ENCODE measurements at places on chromosomes 11 and 22.

DNA sequence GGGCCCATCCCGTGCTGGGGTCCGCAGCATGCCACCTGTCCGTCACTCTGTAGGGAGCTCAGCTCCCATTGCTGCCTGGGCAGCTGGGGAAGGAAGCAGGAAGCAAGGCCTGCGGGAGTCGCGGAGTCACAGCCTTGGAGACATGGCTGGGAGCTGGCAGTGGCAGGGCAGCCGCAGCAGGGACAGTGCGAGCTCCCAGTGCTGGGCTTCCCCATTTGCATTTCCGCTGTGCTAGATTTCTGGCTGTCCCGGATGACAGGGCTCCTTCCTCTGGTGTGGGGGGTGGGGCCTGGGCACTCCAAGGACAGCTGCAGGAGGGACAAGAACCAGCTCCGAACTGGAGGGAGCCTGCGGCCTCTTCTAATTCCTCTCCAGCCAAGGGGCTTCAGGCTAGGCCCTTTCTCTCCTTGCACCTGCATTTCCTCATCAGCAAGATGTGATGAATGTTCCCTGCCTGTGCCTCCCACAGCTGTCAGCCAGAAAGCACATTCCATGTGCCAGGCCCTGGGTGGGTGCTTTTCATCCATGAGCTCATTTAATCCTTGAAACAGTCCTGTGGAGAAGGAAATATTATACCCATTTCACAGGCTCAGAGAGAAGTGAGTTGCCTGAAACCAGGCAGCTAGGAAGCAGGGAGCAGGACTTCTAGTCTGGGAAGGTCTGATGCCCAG, 48.0 kb downstream of the MYO7A start:
- peak; percentile 71 for DNase-seq

- no peak for DNase-seq
These were observed 2.0 kb downstream of the CTNND1 start for GRCh38 chr11:57763568-57763967.

DNA sequence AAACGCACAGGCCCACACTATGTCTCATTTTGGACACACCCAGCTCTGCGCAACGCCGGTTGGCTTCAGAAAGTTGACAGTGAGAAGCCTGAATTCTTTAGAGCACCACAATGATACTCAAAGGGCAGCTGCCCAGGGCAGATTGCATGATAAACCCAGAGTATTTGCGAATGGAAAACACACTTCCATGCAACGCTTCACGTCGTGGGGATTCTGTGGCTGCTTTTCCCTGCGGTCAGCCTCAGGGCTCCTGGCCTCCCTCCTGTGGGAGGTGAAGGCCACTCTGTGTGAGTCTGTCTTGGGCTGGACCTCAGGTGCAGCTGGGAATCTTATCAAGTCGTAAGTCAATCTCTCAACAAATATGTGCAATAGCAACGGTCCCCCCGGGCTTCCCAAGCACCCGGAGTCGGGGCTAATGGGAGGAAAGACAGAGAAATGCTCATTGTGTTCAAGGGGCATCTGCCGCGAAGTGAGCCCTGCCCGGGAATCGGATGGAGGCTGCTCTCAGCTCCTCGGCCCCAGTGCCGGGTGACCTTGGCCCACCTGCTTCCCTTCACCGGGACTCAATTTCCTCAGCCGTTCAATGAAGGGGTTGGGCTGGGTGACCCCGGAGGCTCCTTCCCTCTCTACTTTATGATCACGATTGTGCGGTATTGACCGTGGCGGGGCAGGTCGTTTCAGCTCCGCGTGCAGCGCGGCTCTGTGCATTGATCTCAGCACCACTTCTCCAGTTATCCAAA, 623.6 kb downstream of the BRD1 start:
- no peak for DNase-seq

DNA sequence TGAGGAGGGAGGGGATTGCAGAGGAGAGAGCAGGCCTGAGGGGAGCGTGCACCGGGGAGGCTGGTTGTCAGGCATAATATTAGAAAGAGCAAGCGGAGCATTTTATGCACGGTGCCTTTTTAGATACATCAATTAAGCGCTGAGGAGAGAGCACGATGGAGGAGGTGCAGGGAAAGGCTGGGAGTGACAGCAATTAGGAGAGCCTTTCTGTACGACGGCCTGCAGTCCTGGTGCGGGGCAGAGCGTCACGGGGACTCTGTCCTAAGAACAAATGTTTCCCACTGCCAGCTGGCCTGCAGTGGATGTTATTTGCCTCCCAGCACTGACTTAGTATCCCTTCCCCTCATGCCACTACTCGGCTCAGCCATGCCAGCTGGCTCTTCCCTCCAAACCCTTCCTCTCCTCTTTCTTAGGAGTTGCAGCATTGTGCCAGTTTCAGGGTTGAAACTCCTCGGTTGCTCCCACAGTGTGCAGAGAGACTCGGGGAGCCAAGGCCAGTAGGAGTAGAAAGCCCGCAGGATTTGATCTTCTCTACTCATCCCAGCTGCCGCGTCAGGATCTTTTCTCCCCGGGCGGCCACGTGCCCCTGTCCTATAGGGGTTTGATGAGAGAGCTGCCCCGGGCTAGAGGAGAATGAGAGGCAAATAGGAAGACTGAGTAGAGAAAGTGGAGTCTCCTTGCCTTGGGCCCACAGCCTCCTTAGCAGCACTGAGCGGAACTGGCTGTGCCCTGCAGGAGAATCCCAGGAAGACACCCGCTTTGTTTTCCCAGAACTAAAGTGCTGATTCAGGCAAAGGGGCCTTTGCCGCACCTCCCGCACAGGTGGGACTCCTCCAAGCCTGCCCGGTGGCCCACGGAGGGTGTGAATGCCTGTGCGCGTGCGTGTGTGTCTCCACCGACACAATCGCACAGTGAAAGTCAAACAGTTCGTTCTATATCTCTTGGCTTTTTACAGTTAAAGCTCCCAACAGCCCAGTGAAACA, 875.3 kb downstream of the NTM start:
- DNase-seq = no peak
